RPMI8226 (cell line): ENCODE measurements at places on chromosomes 6 and 20.

- DNase-seq = no peak
These were observed 11.6 kb downstream of the SNPH start for GRCh38 chr20:1277529-1278322.

DNA sequence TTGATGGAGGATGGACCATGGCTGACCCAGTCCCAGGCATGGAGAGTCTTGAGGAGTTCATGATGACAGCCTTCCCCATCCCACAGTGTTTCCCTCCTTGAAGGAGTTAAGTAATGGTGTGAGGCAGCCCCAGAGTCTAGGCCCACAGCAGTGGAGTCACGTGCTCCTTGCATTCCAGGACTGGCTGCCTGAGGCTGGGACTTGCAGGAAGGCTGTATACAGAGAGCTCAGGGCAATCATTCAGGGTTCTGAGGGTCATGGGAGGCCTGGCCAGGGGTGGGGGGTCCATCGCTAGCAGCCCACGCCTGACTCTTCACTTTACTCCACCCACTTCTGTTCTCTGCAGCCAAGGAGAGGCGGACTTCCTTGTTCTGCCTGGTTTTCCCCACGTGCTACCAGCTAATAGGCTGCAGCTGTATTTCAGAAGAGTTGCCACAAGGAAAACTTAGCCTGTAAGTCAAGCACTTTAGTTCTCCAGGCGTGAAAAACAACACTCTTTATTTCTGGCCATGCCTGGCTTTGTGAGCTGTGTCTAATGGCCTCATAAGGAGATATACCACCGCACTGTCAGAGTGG lies 272.5 kb downstream of the DHX35 start:
- no peak for DNase-seq

- no peak for DNase-seq
These were observed 45.0 kb downstream of the ADNP start for GRCh38 chr20:50886184-50886790.

DNA sequence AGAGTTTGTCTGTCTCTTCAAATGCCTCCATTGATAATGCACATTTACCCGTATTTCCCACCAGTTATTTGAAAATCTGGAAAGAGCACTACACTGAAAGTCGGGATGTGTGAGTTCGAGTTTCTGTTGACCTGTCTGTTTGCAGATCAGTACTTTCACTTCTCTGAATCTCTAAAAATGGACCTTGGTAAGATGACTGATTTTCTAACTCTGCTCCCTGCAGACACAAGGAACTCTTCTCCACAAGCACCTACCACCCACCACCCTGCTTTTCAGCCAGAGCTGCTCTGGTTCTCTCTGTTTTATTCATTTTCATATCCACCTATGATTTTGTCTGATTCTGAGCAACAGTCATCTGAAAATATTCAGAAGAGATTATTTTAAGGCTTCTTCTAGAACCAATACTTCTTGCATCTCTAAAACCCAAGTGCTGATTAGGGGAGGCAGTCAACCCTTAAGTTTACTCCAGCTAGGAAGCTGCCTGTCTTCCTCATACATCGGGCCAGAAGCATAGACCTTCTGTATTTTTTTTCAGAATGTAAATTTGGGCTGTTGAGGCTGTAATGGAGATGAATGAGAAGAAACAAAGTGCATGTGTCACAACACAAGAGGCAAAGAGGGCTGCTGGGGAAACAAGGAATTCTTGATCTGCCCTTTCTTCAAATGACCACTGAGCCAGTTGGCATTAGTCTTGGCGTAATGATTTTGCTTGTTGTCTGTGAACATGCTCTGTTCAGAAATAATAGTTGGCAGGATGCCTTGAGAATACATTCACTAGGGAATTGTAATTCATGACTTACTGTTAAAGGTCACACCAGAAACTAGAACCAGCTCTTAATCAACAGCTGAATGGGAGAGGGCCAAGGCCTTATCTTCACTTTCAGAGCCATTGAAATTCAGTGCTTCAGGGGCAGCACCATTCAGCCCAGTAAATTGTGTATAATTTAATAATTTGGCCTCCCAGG lies 85.4 kb upstream of the MYLIP start:
- no peak for DNase-seq

DNA sequence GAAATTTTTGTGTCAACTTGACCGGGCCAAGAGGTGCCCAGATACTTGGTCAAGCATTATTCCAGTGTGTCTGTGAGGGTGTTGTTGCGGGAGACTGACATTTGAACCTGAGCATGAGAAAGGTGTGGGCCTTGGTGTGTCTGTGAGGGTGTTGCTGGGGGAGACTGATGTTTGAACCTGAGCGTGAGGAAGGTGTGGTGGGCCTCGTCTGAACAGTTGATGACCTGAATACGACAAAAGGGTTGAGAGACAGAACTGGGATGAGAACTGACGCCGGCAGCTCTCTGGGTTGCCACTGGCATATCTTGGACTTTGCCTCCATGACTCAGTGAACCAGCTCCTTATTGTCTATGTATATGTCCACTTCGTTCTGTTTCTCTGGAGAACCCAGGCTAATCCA lies 240.5 kb downstream of the ERMARD start:
- no peak for DNase-seq
